Vagina (tissue), 2 donors: ENCODE measurements at places on chromosomes 4 and X.

- DNase-seq = no peak
Observed at GRCh38 chr4:56424697-56425514, 10.5 kb downstream of the PPAT start.

DNA sequence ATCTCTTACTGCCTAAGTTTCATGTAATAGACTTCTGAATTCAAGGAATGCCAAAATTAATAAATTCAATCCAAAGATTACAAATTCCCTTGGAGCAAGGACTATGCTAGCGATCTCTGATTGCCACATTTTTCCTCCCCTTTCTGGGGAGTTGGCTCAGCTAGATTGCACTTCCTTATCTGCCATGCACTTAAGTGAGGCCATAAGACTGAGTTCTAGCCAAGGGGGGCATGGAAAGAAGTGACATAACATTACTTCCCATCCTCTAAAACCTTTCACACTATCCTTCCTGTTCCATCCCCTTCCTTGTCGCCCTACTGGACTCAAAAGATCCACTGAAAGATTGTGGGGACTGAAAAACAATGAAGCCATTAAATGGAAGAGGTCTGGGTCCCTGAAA, 53.8 kb upstream of the TXK start:
- DNase-seq = no peak

- no peak for DNase-seq
Observed at GRCh38 chr4:78417603-78418002, 134.0 kb upstream of the ANXA3 start.

- DNase-seq = no peak
Observed at GRCh38 chr4:148056879-148057278, 325.0 kb downstream of the ARHGAP10 start.

- no peak for DNase-seq
Observed at GRCh38 chr4:171015441-171015840, 797.8 kb upstream of the GALNTL6 start.

GRCh38 chr4:7000421-7001176, 42.6 kb upstream of the TADA2B start:
- DNase-seq = no peak

DNA sequence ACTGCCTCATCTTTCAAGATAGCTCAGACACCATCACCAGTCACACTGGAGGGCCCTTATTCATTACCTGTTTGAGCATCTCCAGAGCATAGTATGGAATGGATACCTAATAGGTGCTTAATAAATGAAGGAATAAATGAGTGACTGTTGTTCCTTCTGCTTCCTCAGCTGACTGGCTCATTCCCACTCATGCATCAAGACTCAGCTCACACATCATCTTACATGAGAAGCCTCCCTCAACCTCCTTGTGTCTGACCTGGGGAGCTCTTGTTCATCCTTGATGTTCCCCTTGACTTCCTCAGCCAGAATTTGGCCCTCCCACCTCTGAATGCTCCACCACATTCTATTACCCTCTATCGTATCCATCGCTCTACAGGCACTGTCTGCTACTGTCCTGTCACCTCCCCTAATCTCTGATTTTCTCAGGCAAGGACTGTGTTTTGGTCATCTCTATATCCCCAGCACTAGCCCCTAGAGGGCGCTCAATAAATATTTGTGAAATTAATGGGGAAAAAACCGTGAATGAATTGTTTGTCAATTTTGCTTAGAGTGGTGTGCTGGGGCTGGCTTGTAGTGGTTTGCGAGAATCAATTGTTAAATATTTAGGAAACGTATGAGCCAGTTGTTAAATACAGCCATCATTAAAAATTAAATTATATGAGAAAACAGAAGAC, 88.3 kb downstream of the NHSL2 start:
- DNase-seq = peak; percentile 75

GRCh38 chr4:138259271-138259670, 17.1 kb upstream of the SLC7A11 start:
- DNase-seq = no peak

GRCh38 chrX:12984603-12985319, 9.9 kb downstream of the TMSB4X start:
- DNase-seq = no peak

- DNase-seq = no peak
Observed at GRCh38 chr4:8773124-8773931, 98.3 kb downstream of the HMX1 start.

- DNase-seq = no peak
Observed at GRCh38 chr4:7960790-7961655, 21.4 kb upstream of the AFAP1 start.
